ENCODE measurements at places on chromosomes 11 and 22. TPM values are rescaled to one million over a fixed set of nuclear protein-coding genes. Genes with fewer than 3 reads are reported as not detected.

The UBQLNL gene
- 1.5 TPM for total RNA-seq

The ELMOD1 gene
- 0.36 TPM for total RNA-seq

The PARVG gene
- 16.7 TPM for total RNA-seq

DNA sequence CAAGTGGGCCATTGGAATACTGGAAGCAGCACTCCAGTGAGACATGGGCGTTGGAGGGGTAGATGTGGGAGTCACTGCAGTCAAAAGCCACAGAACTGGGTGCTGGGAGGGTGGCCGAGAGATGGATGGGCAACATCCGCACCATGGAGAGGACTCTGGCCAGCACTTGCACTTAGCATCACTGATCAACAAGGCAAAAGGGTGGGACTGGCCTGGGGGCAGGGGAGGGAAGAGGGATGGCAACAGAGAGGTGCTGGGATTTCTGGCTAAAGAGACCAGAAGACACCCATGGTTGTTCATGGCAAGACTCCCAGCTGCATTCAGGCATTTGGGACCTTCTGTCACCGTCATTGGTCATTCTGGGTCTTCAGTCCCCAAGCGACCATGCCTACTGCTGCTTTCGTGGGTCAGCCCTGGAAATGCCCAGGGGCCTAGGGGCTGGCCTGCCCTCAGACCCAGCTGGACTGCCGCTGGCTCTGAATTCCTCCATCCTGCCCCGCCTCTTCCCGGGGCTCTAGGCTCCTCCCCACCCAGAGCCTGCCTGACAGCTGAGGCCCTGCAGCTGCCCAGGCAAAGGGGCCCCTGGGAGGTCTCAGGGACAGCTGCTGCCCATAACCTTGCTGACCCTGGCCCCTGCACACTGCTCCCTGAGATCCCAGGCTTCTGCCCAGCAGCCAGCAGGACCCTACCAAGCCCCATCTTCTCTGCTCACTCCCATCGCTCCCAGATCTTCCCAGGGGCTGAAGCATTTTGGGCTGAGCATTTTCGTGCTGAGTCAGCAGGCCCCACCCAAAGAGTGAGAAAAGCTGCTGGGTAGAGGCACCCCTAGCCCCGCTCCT, 13.0 kb upstream of the CDC42EP2 start:
- DNase-seq: no peak

- DNase-seq: no peak
Measured at GRCh38 chr11:63553759-63554158, 9.4 kb downstream of the PLAAT2 start.

DNA sequence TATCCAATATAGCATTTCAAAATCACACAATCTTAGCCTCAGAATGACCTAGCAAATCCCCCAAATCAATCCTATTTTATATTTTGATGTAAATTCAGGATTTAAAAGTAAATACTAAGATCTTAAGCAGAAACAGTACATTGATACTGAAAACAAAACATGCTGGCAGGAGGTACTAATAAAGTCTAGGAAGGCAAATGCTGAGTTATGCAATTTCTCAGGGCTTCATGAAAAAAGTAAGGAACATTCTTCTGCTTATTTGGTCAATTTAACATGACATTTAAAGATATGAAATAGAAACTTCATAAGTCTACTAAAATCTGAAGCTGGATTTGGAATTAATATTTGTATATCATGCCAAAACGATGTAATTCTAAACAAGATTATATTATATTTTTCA, 153.3 kb downstream of the SWAP70 start:
- DNase-seq: no peak

GRCh38 chr11:27933992-27934829, 173.7 kb downstream of the KIF18A start:
- no peak for DNase-seq

Measured in sciatic nerve (tissue), 2 donors.